Right ventricle myocardium superior (tissue), 1 donor: ENCODE measurements at places on chromosomes 12 and 14. TPM values are rescaled to one million over a fixed set of nuclear protein-coding genes. Genes with fewer than 3 reads are reported as not detected.
A peak's percentile ranks its signal among the peaks of the same experiment; 100 is the strongest.

DNA sequence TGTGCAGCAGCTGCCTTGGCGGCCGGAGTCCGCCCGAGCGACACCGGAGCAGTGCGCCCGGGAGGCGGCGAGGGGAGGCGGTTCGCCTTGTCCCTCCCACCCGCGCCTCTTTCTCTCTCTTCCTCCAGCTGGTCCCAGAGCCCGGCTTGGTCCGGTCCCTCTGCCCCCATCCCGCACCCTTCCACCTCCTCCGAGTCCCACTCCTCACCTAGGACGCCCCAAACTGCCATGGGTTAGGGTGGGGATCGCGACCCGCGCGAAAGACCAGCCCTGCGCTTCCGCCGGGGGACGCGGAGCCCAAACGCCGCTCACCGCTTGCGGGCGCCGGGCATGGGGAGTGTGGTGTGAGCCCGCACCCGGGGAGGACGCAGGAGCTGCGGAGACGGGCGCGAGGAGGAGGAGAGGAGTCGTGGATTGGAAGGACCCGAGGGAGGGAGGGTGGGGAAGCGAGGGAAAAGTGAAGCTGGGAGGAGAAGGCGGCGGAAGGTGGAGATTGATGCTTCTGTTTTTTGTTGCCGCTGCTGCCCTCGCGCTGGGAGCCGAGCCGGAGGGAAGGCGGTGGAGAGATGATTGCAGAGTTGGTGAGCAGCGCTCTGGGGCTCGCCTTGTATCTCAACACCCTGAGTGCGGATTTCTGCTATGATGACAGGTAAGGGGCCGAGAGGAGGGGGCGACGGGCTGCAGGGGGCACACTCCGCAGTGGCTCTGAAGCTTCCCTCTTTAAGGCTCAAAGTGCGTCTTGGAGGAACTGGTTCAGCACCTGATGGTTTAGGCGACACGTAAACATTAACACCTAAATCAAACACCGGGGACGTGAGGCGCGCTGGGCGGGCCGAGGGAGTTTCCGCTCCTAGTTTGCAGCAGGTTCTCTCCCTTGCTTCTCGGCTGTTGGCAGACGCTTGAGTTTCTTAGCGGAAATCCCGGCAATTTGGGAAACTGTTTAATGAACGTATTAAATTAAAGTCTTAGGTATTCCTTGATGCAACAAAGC is 610 bp downstream of the TMTC2 start:
- DNase-seq = peak; percentile 52

GRCh38 chr12:120497524-120498150 is 1.7 kb downstream of the DYNLL1 start:
- no peak for DNase-seq

GRCh38 chr14:23187925-23188324 is 4.5 kb upstream of the SLC7A8 start:
- no peak for DNase-seq

The FOXG1 gene
- not detected for total RNA-seq

DNA sequence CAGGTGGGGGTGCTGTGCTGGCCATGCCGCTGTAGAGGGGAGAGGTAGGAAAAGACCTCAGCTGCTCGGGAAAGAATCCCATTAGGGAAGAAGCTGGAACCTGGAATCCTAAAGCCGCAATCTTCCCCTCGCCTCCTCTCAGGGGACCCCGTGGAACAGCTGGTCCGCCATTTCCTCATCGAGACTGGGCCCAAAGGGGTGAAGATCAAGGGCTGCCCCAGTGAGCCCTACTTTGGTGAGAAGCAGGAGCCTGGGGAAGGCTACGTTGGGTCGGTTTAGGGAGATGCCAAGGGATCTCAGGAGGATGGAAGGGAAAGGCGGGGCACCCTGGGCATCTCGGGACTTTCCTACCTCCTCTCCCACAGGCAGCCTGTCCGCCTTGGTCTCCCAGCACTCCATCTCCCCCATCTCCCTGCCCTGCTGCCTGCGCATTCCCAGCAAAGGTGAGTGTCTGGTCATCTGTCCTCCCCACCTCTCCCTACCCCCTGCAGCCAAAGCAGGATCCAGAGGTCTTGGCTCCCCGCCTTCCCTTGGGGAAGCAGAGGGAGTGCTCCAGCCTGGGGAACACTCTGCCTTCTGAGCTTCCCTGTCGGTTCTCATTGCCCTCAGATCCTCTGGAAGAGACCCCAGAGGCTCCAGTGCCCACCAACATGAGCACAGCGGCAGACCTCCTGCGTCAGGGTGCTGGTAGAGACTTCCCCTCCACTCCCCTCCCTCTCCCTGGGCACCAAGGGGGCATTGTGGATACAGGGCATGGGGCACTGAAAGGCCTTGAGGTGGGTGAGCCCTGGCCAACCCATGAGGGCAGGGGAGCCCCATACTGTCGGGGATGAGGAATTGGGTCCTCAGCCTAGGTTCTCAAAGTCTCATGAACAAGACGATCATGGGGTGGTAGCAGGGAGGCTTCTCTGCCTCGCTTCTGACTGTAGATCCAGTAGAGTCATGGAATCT is 12.4 kb downstream of the TNS2 start:
- DNase-seq = no peak

DNA sequence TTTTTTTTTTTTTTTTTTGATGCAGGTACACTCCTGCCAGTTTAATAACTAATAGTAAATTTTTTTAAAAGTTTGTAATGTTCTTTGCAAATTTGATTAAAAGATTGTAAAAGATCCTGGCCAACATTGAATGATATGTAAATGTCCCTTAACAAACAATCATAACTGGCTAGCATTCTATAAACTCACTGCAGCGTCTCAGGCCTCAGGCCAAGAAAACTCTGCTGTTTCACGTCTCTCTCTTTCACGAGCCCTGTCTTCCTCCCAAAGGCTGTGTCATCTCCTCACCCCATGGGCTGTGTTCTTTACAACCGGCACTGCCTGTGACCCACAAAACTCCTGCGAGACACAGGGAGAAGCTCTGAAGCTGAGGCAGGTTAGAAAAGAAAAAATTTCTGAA is 103.3 kb downstream of the NUAK1 start:
- no peak for DNase-seq

DNA sequence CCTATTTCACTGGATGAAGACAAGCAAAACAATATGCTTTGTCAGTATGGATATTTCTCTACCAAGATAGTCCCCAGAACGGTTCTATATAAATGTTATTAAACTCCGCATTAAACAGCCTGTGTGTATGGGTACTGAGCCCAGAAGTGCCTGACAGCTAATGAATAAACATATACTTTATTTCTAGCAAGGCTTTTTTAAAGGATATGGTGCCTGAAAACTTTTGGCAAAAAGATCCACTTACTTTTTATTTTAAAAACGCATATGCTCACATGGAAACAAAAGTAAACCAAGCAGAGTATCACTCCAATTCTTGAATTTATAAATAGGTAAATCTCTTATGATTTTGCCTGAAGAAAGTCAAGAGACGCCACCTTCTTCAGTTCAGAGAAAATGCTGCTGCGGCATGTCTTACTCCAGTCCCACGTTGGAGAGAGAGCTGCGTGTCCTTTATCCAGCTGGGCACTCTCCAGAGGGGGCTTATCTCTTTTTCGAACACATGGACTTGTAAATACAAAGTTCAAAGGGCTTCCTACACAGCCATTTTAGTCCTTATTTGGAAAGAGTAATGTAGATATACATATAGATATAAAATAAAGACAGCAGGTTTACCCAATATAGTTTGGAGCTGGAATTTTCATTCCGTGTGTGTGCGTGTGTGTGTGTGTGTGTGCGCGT is 264.2 kb downstream of the ADAMTS20 start:
- DNase-seq = no peak

DNA sequence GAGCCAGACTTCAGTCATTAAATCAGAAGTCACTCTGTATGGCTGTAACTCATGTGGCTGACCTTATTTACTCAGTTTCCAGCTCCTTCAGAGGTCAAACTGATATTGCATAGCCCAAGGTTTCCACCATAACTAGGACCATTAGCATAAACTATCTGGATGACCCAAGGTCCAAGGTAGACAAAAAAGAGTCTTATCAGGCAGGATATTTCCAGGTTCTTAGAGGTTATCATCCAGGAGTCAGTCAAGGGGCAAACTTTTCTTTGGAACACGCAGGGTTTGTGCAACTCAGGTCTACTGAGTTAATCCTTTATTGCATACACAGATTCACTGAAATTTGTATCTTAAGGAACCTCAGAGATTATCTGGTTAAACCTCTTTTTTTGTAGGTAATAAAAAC is 66.5 kb downstream of the AVPR1A start:
- no peak for DNase-seq

The FGD4 gene
- total RNA-seq = 17.3 TPM

GRCh38 chr12:58081488-58081887 is 140.1 kb downstream of the ATP23 start:
- no peak for DNase-seq

DNA sequence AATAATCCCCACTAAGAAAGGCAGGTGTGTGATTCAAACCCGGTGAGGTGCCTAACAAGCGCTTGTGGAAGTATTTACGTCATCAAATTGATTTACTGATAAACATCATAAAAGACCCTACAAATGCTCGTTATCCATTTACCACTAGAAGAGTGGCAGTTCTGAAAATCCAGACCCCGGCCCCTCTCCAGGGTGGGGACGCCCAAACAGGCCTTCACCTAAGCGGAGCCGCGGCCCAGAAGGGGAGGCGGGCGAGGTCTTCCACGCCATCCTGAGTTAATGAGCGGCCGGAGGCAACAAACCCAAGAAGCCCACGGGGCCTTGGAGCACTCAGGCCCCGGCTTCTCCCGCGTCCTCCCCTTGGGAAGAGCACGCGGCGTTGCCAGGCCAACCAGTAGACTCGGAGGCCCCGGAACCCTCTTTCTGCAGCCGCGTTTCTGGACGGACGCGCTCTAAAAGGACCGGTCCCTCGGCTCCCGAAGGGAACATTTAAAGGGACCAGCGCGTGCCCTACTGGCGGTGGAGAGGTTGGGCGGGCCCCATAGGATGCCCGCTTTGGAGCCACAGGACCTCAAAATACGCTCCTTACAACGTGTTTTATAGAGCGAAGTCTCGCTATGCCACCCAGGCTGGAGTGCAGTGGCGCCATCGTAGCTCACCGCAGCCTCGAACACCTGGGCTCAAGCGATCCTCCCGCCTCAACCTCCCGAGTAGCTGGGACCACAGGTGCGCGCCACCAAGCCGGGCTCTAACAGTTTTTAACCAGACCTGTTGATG is 3.5 kb downstream of the PTPN21 start:
- peak; percentile 85 for DNase-seq

The VPS29 gene
- 108 TPM for total RNA-seq

The RNF212B gene
- not detected for total RNA-seq

The AKAP5 gene
- 0.16 TPM for total RNA-seq

The CD163L1 gene
- total RNA-seq = 2.1 TPM

GRCh38 chr12:64468966-64469365 is 17.0 kb downstream of the TBK1 start:
- no peak for DNase-seq

DNA sequence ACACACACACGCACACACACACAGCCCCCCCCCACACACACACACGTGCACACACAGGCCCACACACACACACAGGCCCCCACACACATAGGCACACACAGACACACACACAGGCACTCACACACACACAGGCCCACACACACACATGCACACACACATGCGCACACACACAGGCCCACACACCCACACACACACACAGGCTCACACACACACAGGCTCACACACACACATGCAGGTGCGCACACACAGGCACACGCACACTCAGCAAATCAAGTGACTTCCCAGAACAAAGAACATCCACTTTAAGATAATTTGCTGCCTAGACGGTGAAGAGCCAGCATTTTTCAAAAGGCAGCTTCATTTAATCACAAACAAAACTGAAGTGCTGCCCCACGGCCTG is 78.5 kb upstream of the FBRSL1 start:
- no peak for DNase-seq

- no peak for DNase-seq
These were observed 890.9 kb downstream of the VRK1 start for GRCh38 chr14:97687944-97688630.

GRCh38 chr14:60594062-60594461 is 55.2 kb downstream of the SIX1 start:
- DNase-seq = no peak

DNA sequence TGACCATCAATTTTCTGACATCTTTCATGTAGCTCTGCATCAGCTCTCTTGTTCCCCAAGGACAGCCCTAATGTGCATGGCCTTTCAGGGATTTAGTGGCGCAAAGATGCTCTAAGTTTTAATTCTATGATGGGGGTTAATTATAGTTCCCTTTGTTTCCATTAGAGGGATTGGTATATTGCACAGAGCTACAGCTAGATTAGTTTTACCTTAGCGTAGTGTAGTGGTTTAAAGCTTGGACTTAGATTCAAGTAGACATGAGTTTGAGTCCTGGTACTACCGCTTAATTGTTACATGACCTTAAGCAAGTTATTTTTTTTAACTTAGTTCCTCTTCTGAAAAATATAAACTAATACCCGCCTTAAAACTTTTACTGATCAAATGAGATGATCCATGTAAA is 247.8 kb upstream of the KRR1 start:
- no peak for DNase-seq

DNA sequence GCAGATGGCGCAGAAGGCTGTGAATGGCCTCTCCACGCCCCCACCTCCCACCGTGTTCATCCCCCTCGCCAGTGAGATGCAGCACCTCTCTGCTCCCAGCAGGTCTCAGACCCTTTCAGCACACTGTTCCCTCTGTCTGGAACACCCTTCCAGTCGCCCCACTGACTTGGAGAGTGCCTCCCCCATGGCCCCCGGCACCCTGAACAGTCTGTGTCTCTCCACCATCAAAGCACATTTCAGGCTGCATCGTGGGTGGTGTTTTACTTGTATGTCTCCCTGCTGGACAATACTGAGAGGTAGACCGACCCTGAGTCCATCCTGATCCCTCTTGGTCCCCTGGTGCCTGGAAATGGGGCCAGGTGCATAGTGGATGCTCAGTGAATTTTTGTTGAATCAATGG is 34.9 kb downstream of the CACNA2D4 start:
- no peak for DNase-seq

GRCh38 chr12:57817261-57817989 is 1.1 kb downstream of the AVIL start:
- DNase-seq = no peak

The LTB4R gene
- 1.8 TPM for total RNA-seq

The DDN gene
- 0.78 TPM for total RNA-seq

The PIWIL1 gene
- total RNA-seq = not detected

- DNase-seq = no peak
These were observed 399.0 kb downstream of the NAV3 start for GRCh38 chr12:78229591-78230101.

The EML1 gene
- 39.5 TPM for total RNA-seq

The PPP1R36 gene
- total RNA-seq = 0.19 TPM

DNA sequence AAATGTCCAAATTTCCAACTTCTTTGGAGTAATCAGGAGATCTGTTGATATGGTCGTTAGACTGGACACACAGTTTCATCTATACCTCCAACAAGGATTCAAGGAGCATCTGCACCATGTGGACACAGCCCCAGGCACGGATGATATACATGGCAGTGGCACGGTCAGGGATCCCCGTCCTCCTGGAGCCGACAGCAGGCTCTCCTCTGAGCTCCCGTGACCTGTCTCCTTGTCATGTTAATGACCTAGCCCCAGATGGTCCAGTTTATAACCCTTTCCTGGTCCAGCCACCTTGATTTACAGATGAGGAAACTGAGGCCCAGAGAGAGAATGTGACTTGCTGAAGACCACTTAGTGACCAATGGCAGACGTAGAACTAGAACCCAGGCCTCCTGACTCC is 16.5 kb upstream of the SERPINA4 start:
- no peak for DNase-seq

GRCh38 chr14:81198651-81199050 is 22.1 kb downstream of the GTF2A1 start:
- DNase-seq = no peak
